Foreskin fibroblast (primary cell): ENCODE measurements at places on chromosomes 2 and 18.

DNA sequence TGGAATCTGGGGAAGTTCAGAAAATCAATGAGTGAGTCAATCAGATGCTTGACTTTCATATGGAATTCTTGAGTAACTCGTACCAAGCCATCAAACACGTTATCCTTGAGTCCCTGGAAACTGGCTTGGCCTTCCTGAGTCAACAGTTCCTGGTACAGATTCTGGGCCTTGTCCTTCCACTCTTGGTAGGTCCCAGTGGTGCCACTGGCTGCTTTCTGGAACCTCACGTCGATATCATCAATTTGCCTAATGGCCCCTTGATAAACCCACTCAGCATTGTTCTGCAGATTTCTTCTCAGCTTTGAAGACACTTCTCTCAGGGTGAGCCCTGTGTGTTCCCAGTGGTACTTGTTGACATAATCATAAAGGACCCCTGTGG, 41.1 kb downstream of the APOB start:
- DNase-seq = no peak

DNA sequence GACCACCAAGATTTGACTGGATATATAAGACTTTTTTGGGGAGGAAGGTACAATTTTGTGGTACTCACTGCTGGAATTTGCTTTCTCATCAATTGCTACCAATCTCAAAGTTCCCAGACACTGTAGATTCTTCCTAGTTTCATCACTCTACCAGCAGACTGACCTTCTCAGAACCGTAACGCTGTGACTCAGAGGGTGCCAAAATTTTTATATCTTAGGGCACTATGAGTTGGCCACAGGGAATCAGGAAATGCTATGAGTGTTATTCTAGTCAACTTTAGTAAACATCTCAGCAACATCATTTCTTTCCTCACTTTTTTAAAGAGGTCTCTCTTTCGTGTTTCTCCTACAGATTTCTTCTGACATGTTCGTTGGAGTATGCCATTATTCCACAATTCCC, 499.0 kb downstream of the TMX3 start:
- DNase-seq = peak; percentile 82

- DNase-seq = no peak
These were observed 31.2 kb downstream of the NGEF start for GRCh38 chr2:232981767-232982360.

DNA sequence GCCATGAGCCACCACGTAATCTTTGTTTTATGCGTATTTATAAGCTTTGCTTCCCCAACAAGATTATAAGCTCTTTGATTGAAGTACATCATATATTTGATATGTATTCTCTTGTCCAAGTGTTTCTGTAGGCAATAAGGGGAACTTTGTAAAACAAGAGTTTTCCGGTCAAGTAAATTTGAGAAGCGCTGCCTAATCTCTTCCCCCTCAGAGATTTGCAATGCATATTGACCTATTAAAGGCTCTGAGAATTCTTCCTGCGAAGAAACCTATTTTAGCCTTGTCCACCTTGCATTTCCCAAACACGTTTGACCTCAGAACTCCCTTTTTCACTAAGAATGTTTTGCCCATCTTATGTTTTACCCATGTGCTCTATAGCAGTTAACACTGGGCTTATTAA, 26.9 kb upstream of the CASP10 start:
- no peak for DNase-seq

DNA sequence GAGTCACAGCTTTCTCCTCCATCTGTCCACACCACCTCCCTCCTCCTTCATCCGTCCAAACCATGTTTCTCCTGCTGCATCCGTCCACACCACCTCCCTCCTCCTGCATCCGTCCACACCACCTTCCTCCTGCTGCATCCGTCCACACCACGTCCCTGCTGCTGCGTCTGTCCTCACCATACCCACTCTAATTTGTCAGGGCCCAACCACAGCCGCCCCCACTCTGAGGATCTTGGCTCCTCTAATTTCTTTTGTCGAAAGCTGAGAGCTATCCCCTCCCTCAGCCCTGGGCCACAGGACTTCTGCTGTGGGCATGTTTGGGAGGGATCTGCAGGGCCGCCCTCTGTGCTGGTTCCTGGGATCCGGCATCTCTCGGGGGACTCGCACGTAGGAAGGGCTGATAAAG, 67.4 kb downstream of the TPO start:
- no peak for DNase-seq

GRCh38 chr2:215565897-215566296, 130.0 kb upstream of the FN1 start:
- DNase-seq = no peak

DNA sequence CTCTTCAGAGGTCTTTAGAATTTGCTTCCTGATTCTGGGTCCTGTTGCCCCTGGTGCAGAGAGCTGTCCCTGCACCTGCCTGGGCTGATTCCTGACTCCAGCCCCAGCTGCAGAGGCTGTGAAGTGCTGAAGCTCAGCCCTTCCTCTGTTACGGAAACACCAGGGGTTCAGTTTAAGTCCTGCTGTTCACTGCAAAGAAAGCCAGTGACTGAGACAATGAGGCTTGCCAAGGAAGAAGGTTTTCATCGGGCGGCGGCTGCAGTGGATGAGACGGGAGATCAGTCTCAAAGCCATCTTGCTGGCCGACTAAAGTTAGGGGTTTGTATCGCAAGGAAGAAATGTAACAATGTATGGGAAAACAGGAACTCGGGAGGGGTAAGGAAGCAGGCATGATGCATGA, 142.4 kb upstream of the ZNF236 start:
- DNase-seq = no peak

DNA sequence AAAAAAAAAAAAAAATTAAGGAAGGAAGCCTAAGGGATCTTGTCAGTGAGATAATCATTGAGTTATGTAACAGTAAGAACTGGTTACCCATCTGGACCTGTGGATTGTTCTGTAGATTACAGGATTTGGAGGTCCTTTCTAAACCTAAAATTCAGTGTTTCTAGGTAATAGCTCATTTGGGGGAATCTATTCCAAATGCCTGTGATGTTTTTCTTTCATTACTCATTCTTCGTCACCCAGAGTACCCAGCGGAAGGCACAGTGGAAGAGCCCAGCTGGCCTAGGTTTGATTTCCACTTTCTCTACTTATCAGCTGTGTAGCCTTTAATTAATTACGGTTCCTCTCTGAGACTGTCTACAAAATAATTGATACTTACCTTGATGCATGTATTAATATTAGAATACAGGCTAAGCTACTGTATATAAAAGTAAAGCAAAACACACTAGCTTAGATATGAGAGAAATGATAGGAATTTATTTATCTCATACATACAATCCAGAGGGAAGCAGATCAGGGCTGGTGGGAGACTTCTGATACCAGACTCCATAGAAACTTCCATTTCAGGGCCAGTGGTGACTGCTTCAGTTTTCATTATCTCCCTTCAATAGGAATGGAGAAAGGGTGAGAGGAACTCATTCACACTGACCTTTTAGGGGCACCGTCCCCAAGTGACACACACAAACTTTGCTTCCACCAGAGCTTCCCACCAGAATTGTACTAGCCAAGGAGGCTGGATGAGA, 115.8 kb upstream of the NOSTRIN start:
- no peak for DNase-seq
